ENCODE measurements at places on chromosomes 6 and 20.

- no peak for DNase-seq
Measured at GRCh38 chr20:60641879-60642447, 610.1 kb upstream of the CDH4 start.

DNA sequence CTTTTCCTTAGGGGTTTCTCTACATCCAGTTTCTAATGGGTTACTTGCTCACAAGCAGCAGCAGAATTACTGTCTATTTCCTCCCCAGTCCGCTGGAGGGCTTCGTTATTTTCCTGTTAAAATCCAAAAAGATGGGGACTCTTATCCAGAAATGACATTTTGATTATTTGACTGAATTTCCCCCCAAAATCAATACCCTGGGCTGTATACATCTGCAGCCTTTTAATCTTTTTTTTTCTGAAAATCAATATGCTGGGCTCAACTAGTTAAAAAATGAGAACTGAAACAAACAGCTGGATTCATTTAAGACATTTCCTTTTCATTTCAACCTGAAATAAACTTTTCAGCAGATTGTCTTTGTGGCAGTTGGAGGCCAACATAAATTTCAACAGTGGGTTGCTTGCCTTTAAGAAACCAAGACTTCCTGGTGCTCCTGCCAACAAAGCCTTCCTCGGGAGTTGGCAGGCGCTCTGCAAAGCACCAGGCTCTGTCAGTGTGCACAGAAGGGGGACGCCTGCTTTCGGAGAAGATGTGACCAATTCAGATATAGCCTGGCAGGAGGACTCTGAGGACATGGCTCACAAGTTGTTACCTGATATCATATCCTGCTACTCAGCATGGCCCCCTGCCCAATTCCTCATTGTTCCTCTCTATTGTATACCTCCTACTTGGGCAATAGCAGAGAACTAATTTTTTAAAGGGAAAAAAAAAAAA is 204.7 kb upstream of the ARG1 start:
- no peak for DNase-seq

GRCh38 chr6:157647261-157647915 is 175.7 kb upstream of the SNX9 start:
- DNase-seq = no peak

GRCh38 chr6:43077981-43078511 is 1.9 kb downstream of the PTK7 start:
- no peak for DNase-seq

GRCh38 chr6:93352604-93353003 is 66.8 kb downstream of the EPHA7 start:
- no peak for DNase-seq

DNA sequence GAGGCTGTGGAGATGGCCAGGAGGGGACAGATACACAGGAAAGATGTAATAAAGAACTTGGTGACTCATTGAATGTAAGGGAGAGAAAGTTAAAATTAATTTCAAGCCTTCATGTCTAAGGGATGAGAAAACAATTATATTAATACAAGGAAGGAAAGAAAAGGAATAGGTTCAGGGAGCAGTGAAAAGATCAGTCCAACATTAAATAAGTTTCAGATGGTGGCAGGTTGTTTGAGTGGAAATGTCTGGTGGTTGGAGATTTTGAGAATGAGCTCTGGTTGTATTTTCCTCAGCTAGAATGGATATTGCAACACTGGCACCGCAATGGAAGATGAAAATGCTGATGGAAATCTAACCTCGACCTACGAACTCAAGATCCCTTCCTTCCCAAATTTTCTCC is 304.3 kb downstream of the COL12A1 start:
- no peak for DNase-seq

DNA sequence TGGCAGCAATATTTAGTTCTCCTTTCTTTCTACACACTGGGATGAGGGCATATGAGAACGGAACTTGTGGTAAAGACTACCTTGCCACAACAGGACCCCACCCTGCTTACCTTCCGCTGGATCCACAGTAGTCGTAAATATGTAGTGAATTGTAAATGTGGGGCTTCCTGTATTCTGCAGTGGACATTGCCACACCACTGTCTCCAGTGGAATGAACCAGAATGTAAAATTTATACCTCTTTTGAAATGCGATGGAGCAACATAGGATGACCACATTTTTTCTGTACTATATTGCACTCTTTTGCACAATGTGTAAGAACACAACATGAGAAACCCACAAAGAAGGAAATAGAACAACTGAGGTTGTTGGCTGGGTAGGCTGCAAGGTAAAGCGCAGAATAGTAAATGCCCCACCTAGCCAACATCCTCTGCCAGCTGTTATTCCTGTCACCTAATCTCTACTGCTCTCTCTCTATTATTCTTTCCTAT is 16.1 kb upstream of the RIPOR2 start:
- no peak for DNase-seq

- no peak for DNase-seq
Measured at GRCh38 chr6:35602133-35602946, 86.4 kb downstream of the FKBP5 start.

DNA sequence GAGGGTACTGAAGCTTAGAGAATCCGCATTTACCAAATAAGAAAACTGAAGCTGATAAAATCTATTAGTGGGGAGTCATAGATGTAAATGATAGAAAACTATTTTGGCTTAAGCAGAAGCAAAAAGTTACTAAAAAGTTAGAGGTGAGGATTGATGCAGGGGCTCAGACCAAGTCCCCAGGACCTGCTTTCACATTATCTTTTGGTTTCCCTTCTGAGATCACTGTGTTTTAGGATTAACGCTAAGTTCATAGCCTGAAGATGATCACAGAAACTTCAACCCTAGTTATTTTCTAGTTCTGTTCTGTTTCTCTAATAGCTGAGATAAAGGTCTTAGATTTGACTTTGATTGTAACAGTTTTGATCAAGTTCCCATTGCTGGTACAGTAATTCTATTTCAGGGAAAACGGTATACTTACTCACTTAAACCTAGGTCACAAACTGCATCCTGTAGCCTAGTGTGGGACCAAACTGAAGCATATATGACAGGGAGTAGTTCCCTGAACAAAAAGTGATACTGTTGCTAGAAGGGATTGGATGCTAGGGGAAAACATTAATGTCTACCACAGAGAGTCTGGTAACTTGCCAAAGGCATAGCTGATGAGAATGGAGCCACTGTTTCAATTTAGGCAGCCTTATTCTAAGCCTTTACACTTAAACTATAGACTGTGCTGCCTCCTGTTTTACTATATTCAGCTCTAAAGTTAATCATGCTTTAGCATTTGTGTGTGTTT is 13.1 kb downstream of the CYB5R4 start:
- DNase-seq = no peak

DNA sequence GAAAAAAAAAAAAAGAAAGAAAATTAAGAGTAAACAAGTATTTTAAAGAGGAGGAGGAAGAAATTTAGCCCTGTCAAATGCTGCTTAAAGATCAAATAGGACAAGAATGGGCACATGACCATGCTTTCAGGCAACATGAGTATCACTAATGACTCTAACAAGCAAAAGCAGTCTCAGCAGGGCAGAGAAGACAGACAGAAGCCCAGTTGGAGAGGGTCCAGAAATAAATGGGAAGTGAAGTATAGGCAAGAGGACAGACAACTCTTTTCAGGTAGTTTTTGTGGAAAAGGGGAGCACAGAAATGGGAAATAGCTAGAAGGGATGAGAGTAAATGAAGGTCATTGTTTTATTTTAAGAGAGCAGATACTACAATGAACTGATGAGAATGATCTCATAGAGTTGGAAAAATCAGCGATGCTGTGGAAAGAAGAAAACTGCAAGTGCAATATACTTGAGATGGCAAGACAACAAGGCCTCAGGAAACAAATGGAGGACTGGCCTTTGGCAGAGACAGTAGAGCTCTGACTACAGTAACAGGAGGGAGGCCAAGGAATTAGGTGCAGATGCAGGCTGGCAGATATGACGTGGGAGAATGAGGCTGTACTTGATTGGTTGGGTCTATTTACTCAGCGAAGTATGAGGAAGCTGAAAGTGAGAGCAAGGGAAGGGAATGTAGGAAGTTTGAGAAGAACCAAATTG is 40.3 kb downstream of the KIF6 start:
- DNase-seq = no peak

- peak; percentile 48 for DNase-seq
Measured at GRCh38 chr6:10465629-10466499, 51.0 kb upstream of the TFAP2A start.

DNA sequence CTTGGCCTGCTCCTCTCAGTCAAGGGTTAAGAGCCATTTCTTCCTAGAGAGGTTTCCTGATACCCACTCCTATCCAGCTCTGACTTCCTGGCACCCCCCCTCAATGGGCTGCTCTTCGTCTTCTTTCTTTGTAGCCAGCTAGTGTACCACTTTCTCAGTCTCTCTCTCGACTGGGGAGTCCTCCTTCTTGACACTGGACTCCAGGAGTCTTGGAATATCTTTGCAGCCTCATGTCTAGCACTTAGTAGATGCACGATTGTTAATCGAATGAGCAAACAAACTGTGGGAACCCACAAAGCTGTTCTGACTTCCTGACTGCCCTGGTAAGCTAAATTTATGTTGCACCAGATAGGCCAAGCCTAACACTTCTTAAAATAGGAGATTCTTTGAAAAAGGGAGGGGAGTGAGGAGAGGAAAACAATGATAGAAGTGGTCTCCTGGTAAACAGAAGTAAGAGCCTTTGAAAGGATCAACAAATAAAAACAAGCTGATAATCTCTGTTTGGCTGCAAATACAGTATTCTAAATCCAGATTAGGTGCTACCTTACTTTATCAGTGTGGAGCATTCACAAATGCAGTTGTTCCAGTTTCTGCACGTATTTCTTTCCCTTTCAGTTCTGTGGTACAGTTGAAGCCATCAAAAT is 160.1 kb upstream of the CITED2 start:
- DNase-seq = no peak

- no peak for DNase-seq
Measured at GRCh38 chr6:16333580-16333979, 95.2 kb downstream of the GMPR start.

DNA sequence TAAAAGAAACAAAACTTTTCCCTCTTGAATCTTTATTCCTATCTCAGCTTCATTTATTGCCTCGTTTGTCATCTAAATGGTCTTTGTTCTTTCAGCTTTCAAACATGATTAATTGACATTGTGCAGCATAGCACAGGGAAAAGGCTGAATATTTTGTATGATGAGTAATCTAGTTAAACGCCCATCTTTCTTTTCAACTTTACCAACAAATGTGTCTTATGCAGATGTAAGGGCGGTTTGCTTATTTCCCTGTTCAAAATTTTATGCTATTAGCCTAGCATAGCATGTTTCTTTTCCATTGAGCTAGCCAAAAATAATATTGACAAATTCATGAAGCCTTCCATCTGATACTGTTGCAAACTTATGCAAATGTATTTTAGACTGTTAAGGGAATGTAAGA is 176.4 kb upstream of the AKAP12 start:
- DNase-seq = no peak

DNA sequence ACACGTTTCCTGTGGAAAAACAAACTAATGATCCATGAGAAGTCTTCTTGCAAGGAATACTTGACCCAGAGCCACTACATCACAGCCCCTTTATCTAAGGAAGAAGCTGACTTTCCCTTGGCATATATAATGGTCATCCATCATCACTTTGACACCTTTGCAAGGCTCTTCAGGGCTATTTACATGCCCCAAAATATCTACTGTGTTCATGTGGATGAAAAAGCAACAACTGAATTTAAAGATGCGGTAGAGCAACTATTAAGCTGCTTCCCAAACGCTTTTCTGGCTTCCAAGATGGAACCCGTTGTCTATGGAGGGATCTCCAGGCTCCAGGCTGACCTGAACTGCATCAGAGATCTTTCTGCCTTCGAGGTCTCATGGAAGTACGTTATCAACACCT is 35.4 kb downstream of the GCNT2 start:
- no peak for DNase-seq

GRCh38 chr6:148811459-148811858 is 64.6 kb downstream of the UST start:
- no peak for DNase-seq

DNA sequence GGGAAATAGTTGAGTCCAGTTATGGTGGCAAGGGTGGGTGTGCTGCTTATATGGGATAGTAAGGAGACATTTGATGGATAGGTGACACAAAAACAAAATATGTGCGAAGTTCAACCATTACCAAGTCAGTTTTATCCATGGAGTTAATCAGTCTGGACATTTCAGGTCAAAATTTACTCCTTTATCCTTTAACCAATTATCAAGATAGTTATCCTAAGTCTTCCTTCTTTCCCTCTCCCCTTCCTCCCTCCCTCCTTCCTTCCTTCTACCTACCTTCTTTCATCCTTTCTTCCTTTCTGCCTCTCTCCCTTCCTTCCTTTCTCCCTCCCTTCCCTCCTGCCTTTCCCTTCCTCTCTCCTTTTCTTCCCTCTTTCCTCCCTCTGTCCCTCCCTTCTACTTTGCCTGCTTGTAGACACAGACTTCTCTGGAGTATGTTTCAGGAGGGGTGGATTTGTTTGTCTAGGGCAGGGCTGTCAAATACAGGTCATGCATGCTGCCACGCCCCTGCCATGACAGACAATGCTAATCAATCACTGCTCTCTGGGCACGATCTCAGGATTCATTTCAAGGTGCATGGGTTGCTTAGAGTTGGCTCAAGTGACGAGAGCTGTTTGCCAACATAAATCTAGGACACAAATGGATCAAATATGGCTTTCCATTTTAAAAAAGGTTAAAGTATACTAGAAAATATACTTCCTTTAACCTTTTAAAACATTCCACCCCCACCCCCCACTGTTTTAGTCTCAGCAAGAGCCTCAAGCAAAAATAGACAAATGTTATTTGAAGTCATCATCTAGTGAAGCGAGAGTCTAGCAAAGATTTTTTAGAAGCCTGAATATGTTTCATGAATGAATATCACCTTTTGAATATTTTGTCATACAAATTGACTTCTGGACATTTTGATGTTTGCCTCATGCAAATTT is 281.6 kb upstream of the CITED2 start:
- DNase-seq = no peak

DNA sequence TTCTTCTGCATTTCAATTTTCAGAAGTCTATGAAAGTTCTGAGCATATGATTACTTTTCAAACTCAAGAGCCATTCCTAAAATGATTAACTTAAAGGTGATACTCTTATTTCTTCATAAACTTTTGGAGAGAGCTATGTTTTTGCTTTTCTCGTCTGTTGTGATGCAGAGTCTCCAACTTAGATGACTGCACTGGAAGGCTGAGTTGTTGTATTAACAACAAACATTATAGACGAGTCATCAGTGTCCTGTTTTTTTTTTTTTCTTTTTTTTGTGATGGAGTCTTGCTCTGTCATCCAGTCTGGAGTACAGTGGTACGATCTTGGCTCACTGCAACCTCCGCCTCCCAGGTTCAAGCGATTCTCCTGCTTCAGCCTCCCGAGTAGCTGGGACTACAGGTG is 101.9 kb downstream of the CD109 start:
- DNase-seq = no peak

GRCh38 chr20:52843425-52843824 is 128.7 kb upstream of the TSHZ2 start:
- DNase-seq = no peak

DNA sequence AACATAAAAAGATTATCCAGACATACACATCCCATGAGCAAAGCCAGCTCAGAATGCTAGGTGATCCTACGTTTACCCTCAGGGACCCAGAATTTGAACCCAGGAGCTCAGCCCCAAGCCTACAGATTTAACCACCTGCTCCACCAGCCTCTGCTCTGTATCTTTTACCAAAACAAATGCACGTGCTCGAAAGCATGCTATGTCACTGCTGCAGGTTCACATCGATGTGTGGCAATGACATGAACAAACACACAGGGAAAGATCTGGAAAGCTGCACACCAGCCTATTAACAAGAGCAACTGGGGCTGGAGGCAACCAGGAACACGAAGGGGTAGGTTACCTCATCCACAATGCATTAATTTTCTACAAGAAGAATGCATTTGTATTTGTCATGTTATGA is 32.1 kb downstream of the PREX1 start:
- DNase-seq = no peak

GRCh38 chr6:10555625-10556309 is 34.6 kb downstream of the GCNT2 start:
- no peak for DNase-seq

Data from activated CD4-positive, alpha-beta T cell treated with anti-CD3 and anti-CD28 coated beads for 48 hours (primary cell).